ENCODE measurements at places on chromosomes 6 and 20.
A peak's percentile ranks its signal among the peaks of the same experiment; 100 is the strongest.

DNA sequence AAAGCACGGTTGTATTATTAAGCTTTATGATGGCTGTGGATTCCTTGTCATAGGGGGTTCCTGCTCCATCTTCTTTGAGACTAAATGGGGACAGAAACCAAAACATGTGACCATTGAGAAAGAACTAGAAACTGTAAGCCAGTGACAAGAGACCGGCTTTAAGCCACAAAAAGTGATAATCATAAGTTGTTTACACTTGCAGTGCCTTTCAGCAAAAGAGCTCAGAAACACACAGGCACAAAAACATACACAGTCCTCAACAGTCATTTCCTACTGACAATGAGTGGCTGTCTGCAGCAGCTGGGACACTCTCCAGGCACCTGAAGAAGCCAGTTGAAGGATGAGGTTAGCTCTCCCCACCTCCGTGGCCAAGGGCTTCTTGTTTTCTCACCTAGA lies 20.0 kb upstream of the UBE2J1 start:
- no peak for DNase-seq

- no peak for DNase-seq
Measured at GRCh38 chr6:51778666-51779065, 308.7 kb downstream of the PKHD1 start.

DNA sequence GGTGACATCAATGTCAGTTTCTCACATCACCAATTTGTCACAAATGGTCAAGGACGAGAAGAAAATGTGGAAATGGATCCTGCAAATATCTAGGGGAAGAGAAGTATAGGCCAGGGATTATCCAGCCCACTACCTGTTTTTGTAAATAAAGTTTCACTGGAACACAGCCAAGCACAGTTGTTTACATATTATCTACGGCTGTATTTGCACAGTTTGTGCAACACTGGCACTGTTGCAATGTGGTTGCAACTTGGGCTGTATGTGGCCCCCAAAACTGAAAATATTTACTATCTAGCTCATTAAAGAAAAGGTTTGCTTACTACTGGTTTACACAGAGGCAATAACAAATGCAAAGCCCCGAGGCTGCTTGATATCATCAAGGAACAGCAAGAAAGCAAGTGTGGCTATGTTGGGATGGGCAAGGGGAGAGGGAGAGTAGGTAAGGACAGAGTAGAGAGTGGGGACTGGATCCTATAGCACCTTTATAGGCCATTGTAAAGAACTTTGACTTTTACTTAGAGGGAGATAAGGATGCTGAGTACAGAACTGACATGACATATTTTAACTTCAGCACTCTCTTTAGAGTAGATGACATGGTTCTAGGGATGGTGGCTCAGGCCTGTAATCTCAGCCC lies 11.8 kb upstream of the STXBP5 start:
- DNase-seq = no peak

GRCh38 chr6:25266456-25267100 lies 12.6 kb upstream of the CARMIL1 start:
- DNase-seq = no peak

- DNase-seq = no peak
Measured at GRCh38 chr6:89724981-89725380, 86.4 kb upstream of the LYRM2 start.

DNA sequence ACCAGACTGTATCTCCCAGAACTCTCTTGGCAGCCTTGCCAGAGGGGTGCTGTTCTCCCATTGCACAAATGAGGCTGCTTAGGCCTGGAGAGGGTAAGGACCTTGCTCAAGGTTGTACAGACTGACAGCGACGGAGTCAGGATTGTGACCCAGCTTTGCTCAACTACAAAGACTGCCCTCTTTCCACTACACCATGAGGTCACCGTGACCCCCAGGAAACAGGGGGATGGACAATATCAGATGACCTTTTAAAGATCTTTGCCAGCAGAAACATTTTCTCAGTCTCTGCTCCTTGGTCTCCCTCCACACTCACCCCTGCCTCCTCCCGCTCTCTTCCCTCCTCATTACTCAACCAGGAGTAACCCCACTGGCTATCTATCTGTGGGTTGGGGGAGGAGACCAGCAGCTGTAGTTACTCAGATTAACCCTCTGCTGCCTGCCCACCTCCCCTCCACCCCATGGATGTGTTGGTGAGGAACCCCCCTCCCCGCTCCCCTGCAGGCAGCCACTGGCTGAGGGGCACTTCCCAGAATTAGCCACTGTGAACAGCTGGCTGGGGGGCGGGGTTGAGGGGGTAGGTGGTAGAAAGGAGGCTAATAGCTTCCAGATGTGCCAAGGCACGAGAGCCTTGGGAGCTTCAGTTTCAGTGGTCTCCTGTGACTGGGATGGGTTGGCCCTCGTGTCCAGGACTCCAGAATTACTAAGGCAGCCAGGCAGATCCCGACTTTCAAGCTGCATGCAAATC lies 26.9 kb upstream of the MRPS18A start:
- no peak for DNase-seq

- no peak for DNase-seq
Measured at GRCh38 chr20:59122566-59122919, 41.1 kb upstream of the ZNF831 start.

- DNase-seq = no peak
Measured at GRCh38 chr6:42707595-42707994, 14.8 kb downstream of the PRPH2 start.

DNA sequence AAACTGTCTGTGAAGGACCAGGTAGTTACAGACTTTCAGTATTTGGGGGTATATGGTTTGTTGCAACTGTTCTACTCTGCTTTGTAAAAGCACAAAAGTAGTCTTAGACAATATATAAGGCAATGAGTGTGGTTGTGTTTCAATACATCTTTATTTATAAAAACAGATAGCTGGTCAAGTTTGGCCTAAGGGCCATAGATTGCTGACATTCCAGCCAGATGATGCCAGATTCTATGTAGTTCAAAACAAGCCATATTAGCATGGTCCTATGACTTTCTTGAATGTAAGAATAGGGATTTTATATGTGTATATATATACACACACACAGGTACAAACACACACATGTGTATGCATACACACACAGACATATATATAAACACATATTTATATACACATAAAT lies 201.8 kb downstream of the GRIK2 start:
- no peak for DNase-seq

GRCh38 chr6:127134136-127134535 lies 15.7 kb downstream of the RSPO3 start:
- no peak for DNase-seq

GRCh38 chr20:63176427-63177133 lies 39.4 kb downstream of the YTHDF1 start:
- DNase-seq = no peak

- DNase-seq = no peak
Measured at GRCh38 chr6:149909701-149910470, 12.0 kb upstream of the RAET1E start.

- DNase-seq = no peak
Measured at GRCh38 chr6:138569970-138570724, 70.9 kb upstream of the NHSL1 start.

- no peak for DNase-seq
Measured at GRCh38 chr6:151209071-151209831, 30.5 kb upstream of the AKAP12 start.

DNA sequence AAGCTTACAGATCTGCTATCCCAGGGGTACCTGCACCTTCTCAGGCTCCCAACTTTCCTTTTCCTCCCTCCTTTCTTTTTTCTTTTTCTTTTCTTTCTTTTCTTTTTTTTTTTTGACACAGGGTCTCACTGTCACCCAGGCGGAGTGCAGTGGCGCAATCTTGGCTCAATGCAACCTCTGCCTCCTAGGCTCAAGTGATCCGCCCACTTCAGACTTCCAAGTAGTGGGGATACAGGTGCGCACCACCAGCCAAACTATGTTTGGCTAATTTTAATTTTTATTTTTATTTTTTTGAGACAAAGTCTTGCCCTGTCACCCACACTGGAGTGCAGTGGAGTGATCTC lies 36.0 kb downstream of the PIM1 start:
- DNase-seq = no peak

DNA sequence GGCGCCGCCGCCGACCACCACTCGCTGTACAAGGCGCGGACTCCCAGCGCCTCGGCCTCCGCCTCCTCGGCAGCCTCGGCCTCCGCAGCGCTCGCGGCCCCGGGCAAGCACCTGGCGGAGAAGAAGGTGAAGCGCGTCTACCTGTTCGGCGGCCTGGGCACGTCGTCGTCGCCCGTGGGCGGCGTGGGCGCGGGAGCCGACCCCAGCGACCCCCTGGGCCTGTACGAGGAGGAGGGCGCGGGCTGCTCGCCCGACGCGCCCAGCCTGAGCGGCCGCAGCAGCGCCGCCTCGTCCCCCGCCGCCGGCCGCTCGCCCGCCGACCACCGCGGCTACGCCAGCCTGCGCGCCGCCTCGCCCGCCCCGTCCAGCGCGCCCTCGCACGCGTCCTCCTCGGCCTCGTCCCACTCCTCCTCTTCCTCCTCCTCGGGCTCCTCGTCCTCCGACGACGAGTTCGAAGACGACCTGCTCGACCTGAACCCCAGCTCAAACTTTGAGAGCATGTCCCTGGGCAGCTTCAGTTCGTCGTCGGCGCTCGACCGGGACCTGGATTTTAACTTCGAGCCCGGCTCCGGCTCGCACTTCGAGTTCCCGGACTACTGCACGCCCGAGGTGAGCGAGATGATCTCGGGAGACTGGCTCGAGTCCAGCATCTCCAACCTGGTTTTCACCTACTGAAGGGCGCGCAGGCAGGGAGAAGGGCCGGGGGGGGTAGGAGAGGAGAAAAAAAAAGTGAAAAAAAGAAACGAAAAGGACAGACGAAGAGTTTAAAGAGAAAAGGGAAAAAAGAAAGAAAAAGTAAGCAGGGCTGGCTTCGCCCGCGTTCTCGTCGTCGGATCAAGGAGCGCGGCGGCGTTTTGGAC lies 2.0 kb downstream of the SOX4 start:
- no peak for DNase-seq

- no peak for DNase-seq
Measured at GRCh38 chr20:32455171-32455900, 97.2 kb downstream of the ASXL1 start.

- no peak for DNase-seq
Measured at GRCh38 chr6:119224095-119224701, 125.4 kb downstream of the MAN1A1 start.

GRCh38 chr20:58231683-58232082 lies 3.2 kb upstream of the ANKRD60 start:
- DNase-seq = no peak

- DNase-seq = no peak
Measured at GRCh38 chr6:24078200-24078599, 47.8 kb upstream of the NRSN1 start.

GRCh38 chr20:36045373-36045714 lies 77.0 kb downstream of the CNBD2 start:
- DNase-seq = no peak

GRCh38 chr20:263701-264100 lies 6.2 kb downstream of the DEFB132 start:
- no peak for DNase-seq

DNA sequence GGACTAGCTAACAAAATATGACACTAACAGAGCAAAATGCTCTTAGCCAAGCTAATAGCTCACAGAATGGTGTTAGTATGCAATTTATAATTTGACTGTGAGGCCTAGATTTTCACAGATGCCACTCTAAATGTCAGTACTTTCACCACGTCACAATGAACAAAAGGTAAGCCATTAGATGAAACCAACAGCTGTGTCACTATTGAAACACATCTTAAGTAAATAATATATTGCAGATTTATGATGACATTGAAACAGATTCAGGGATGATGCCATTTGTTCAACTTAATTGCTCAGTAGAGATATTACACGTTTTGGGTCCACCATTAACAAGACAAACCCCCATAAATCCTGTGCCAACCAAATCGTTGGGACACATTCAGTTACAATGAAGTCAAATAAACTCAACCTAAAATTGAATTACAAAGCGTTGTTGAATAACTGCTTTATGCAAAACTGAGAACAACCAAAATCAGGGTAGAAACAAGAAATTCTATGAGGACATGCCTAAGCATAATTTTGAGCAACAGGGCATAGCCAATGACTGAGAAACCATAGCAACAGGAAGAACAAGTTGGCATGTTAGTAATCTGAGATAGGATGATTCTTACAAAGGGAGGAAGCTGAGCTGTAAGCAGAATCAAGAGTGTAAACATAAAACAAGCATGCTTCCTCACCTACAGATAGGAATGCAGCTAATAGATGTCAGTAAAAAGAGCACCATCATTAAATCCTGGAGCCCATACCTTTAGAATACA lies 85.6 kb upstream of the KHDRBS2 start:
- DNase-seq = no peak

GRCh38 chr6:2127484-2127911 lies 117.9 kb downstream of the GMDS start:
- DNase-seq = no peak

- no peak for DNase-seq
Measured at GRCh38 chr6:129606664-129607063, 103.3 kb downstream of the ARHGAP18 start.

DNA sequence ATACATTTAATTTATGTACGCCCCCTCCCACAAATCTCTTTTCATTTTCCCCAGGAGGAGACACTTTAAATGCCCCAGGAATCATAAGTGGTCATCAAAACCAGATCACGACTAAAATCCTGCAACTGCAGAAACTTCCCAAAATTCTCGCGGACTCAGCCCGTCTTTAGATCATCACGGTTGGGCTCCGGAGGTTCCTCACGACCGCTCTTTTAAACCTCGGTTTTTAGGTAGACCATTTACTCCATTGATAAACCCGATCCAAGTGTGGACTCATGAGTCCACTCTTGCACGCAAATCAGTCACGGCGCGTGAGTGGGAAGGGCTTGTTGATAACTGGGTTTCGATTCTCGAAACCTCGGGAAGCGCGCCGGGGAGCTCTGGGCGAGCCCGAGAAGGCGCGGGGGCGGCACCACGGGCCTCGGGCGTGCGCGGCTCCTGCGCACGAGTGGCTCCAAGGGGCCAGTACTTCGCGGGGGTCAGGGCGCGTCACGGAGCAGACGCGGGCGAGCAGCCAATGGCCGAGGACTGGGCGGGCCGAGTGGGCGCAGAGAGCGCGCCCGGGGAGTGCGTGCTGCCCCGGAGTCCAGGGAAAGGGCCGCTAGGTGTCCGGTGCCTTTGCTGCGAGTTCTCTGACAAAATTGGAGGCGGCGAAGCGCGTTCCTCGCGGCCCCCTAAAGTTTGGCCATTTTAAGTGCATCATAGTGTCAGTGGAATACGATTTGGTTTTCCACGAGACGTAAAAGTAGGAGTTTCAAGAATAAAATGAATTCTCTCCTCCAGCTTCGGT lies 635 bp upstream of the TENT5A start:
- DNase-seq = peak; percentile 71

- DNase-seq = no peak
Measured at GRCh38 chr20:62741701-62742491, 33.3 kb downstream of the NTSR1 start.

DNA sequence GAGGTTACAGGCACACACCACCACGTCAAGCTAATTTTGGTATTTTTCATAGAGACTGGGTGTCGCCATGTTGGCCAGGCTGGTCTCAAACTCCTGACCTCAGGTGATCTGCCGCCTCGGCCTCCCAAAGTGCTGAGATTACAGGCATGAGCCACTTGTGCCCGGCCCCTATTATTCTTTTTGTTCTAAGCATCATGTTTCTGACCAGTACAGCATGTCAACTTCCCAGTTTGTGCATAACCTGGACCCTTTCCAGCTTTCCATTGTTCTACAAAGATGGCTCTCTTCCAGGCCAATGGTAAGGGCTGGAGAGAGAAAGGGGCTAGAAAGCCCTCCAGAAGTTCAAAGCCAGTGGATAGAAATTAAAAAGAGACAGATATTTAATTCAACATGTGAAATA lies 91.3 kb upstream of the TNFAIP3 start:
- no peak for DNase-seq
